ENCODE measurements at places on chromosomes 5 and 9.

- DNase-seq: peak; percentile 76
Measured at GRCh38 chr5:119355685-119356611, at the start of gene TNFAIP8. Gene TNFAIP8 (plus strand): TSS chr5:119356019. CDS start chr5:119356091, 72 bp downstream.

GRCh38 chr9:93949694-93950449 lies 5.3 kb downstream of the BARX1 start:
- DNase-seq: peak; percentile 70

DNA sequence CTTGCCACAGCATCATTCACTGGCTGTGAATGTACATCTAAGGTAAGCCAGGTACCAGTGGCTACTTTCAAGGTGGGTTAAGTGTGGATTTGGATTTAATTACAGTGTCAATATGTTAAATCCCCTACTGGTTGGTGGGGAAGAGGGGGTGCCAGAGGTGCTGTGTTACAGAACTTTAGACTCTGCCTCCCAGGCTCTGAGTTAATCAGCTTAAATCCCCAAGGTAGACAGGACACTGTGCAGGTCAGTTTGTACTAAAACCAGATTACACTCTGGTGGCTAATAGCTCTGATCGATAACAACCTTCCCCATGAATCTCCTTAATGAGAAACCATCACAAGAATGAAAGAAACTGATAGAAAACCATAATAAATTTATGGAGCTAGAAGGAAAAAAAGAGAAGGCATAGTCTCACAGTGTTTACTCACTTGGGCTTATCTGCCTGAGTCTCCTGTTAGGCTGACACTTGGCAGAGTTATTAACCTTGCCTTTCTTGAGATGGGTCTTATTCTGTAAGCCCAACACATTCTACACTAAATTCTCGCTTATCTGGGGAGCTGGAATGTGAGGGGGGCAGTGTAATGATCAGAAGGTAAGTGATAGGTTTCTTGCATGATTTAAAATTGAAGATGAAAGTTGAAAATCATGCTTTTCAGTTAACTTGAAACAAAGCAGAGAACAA lies 106.8 kb downstream of the LMNB1 start:
- DNase-seq: no peak

DNA sequence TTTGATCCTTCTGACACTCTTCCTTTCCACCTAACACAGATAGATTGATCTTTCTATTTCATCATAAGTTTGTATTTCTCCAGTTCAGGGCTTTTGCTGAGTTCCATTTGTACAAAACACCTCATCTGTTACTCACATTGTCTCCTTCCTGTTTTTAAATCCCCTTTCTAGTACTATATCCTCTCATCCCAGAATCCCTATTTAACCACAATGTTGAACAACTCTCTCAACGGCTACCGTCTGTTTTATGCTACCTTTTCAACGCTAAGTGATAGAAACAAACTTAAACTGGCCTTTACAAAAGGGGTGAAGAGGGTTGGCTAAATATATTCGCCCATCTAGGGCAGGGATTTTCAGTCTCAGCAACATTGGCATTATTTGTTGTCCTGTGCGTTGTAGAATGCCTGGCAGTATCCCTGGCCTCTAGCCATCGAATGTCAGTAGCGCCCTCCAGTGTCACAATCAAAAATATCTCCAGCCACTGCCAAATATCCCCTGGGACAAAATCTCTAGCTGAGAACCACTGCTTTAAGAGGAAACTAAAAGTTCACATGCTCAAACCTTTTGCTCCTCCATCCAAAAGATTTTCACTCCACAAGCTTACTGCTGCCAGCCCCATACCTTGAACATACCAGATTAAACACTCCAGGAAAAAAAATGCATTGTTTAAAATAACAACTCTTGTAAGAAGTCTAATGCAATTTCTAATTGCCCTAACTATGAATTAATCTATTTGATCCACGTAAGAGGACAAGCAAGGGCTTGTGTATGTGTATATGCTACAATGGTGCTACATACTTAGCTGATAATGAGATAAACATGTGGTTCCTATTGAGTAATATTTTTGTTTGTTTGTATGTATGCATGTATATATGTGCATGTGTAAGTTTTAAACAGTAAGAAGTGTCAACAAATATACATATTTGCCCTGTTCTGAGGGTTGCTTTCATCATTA lies 344.0 kb downstream of the PTPRD start:
- DNase-seq: peak; percentile 71

DNA sequence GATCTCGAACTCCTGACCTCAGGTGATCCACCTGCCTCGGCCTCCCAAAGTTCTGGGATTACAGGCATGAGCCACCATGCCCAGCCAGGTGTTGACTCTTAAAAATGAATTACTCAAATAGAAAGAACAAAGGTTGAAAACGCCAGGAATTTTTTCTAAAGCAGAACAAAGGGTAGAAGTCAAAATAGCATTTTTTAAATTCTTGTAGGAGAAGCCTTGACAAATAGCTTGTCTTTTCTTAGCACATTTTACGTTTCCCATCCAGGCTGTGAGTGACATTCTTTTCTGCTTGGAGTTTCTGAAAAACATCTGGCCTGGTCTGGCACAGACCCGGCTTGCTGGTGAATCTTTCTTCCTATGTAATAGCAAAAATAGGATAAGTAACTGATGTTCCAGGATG lies 169.4 kb upstream of the ZNF462 start:
- no peak for DNase-seq

DNA sequence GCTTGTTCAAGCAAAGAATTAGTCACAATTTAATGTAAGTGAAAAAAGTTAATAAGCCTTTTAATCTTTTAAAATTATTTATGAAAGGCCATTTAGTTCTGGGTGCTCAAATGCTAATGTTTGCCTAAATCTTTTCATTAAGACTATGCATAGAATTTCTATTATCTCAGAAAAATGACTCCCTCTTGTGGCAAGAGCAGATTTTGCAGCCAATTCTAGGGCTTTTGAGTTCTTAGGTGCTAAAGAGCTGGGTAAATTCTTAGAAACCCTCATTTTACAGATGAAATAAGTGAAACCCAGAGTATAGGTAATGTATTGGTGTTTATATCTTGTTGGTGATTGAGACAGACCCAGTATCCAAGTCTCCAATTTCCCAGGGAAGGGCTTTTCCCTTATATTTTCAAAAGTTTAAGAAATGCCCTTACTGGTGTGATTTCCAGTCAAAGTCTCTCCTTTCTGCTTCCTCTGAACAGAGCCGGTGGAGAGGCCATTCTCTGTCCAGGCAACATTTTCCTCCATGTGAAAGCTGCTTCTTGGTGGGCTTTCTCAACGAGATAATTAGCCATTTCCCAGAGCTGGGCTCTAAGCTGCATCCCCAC lies 24.1 kb upstream of the PCSK5 start:
- DNase-seq: peak; percentile 28

- peak; percentile 29 for DNase-seq
Measured at GRCh38 chr5:83914199-83914598, 193.5 kb upstream of the HAPLN1 start.

DNA sequence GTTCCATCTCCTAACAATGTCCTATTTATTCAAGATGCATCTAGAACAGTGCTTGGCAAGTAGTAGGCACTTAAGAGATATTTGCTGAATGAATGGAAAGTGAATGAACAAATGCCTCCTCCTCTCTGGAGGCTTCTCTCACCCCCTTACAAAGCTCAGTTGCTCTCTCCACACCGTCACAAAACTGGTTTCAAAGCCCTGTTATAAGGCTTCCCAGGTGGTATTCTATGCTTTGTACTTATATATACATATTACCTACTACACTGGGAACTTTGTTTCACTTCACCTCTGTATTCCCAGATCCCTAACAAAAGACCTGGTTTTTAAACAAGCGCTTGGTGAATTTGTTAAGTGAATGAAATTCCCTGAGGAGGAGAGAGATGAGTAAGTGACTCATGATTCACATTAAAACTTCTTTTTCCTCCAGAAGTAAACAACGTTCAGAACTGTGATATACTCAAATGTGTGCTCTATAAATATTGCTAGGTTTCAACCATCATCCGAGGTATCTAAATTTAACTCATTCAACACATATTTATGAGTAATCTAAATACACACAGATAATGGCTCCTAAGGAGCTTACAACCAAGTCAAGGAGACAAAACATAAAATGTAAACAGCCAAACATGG lies 36.0 kb downstream of the DENND1A start:
- DNase-seq: no peak

GRCh38 chr5:79992891-79993657 lies 2.0 kb upstream of the MTX3 start:
- DNase-seq: no peak

- no peak for DNase-seq
Measured at GRCh38 chr5:153447534-153447933, 42.9 kb upstream of the GRIA1 start.

GRCh38 chr9:17962747-17963146 lies 383.9 kb downstream of the SH3GL2 start:
- no peak for DNase-seq

- DNase-seq: no peak
Measured at GRCh38 chr5:172186114-172186695, 1.8 kb downstream of the STK10 start.

GRCh38 chr5:176474476-176474875 lies 26.3 kb downstream of the FAF2 start:
- DNase-seq: no peak

- no peak for DNase-seq
Measured at GRCh38 chr5:14256026-14256690, 113.0 kb downstream of the TRIO start.

DNA sequence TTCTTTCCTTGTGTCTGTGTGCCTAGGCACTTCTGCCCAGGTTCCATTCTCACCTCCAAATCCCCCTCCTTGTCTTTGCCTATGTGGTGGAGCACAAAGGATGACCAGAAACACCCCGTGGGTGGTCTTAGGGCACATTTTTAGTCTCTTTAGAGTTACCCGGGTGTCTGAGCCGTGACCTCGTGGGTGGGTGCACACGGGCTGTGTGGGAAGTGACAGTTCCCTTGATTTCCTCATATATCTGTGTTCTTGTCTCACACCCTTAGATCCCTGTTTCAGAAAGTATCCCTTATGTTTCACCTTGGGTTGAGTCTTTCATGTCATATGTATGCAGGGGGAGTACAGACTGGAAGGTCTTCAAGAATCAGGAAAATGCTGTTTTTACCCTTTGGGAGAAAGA lies 13.4 kb upstream of the SMIM32 start:
- DNase-seq: no peak

- DNase-seq: peak; percentile 2
Measured at GRCh38 chr5:174900240-174900865, 176.0 kb downstream of the MSX2 start.

- peak; percentile 38 for DNase-seq
Measured at GRCh38 chr9:126304971-126305320, 21.7 kb upstream of the MVB12B start.

DNA sequence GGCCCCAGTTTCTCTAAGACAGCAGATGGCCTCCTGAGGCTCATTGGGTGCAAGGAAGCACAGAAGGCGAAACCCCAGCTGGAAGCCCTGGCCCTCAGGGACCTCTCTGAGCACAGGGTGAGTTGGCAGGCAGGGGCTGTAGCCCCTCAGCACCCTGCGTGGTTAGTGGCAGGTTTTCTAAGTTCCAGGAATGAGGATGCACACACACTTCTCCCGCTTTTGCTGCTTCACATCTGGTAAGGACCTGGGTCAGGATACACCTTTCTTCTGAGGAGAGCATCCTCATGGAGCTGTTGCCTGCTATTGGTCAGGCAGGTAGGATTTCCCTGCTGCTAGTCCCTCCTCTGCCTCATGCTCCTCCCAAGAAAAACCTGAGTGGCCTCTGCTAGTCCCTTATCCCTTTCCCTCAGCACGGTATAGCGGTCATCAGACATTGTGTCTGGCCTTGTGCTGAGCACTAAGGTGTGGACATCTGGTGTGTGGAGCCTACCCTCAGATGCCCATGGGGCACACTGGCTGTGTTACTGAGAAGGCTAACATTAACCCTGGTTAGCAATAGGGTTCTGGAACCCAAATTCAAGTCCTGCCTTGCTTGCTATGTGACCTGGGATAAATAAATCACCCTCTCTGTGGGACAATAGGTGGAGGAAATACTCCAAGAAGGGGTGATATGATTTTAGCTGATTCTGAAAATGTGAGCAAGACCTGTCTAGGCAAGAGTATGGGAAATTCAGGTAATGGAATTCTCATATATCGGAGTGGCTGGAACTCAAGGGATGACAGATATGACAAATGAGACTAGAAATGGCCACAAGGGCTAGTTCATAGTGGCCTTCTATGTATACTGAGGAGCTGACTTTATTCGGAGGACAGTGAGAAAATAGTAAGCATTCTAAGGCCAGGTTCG lies 1.6 kb downstream of the SLC22A4 start:
- DNase-seq: peak; percentile 46

DNA sequence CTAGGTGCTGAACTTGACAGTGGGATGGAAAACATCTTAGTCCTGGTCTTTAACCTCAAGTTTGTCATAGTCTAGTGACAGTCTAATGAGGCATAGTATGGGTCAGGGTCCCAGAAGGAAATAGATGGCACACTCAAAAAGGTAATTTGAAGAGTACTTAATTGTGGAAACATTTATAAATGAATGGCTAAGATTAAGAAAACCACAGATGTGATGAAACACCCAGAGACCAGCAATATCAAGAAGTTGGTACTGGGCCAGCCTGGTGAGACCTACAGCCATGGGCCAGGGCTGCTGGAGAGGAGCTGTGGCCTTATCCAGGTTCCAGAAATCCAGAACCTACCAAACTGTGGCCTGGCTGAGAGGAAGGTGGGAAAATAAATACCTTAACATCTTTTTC lies 93.5 kb upstream of the ATG10 start:
- peak; percentile 48 for DNase-seq

DNA sequence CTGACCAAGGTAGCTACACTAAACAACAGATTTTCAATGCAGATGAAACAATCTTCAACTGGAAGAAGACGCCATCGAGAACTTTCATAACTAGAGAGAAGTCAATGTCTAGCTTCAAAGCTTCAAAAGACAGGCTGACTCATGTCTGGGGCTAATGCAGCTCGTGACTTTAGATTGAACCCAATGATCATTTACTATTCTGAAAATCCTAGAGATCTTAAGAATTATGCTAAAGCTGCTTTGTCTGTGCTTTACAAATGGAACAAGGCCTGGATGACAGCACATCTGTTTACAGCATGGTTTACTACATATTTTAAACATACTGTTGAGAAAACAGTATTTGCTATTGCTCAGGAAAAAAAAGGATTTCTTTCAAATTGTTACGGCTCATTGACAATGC lies 54.9 kb downstream of the RICTOR start:
- no peak for DNase-seq

- peak; percentile 34 for DNase-seq
Measured at GRCh38 chr5:96904054-96904931, 28.0 kb downstream of the ERAP2 start.

GRCh38 chr5:68479524-68479923 lies 264.0 kb downstream of the PIK3R1 start:
- DNase-seq: no peak

GRCh38 chr5:9455826-9456434 lies 89.9 kb downstream of the SEMA5A start:
- no peak for DNase-seq

- no peak for DNase-seq
Measured at GRCh38 chr9:75417471-75417870, 329.2 kb downstream of the OSTF1 start.

- DNase-seq: peak; percentile 22
Measured at GRCh38 chr9:125829743-125830142, 82.6 kb downstream of the PBX3 start.

GRCh38 chr5:59866661-59867060 lies 26.9 kb downstream of the PDE4D start:
- DNase-seq: no peak

GRCh38 chr9:3299872-3300271 lies 225.9 kb downstream of the RFX3 start:
- peak; percentile 77 for DNase-seq

GRCh38 chr9:37575001-37575400 lies 1.2 kb downstream of the FBXO10 start:
- no peak for DNase-seq
